Thoracic aorta endothelial cell (primary cell): ENCODE measurements at places on chromosomes 1 and 21. TPM values are rescaled to one million over a fixed set of nuclear protein-coding genes. Genes with fewer than 3 reads are reported as not detected.

Gene PFKL
- total RNA-seq = 136 and 145 TPM in 2 replicates

Gene SUSD4
- not detected in 2 replicates for total RNA-seq

Gene HRNR
- total RNA-seq = not detected in 2 replicates

Gene UQCRHL
- 1.4 and 2.3 TPM in 2 replicates for total RNA-seq

Gene SYT2
- total RNA-seq = not detected in 2 replicates

Gene ROR1
- total RNA-seq = 0.53 and 6.7 TPM in 2 replicates

Gene GPA33
- total RNA-seq = not detected in 2 replicates

Gene PMVK
- total RNA-seq = 9.2 and 10.5 TPM in 2 replicates

Gene KRTAP19-3
- total RNA-seq = not detected in 2 replicates

Gene APP
- total RNA-seq = 1,054 and 1,148 TPM in 2 replicates

Gene CCDC30
- 0.53 and 0.72 TPM in 2 replicates for total RNA-seq

Gene CYP2J2
- total RNA-seq = 0.22 and 0.27 TPM in 2 replicates

Gene SLC2A1
- 58.2 and 58.4 TPM in 2 replicates for total RNA-seq

Gene ATAD3C
- not detected in 2 replicates for total RNA-seq

Gene SHISA4
- 8.5 and 9.8 TPM in 2 replicates for total RNA-seq

Gene COL6A2
- total RNA-seq = 0.50 and 0.80 TPM in 2 replicates

Gene IFNLR1
- total RNA-seq = not detected in 2 replicates

Gene EPS8L3
- total RNA-seq = not detected in 2 replicates
